ENCODE measurements at places on chromosomes 1 and 21. TPM values are rescaled to one million over a fixed set of nuclear protein-coding genes. Genes with fewer than 3 reads are reported as not detected.

DNA sequence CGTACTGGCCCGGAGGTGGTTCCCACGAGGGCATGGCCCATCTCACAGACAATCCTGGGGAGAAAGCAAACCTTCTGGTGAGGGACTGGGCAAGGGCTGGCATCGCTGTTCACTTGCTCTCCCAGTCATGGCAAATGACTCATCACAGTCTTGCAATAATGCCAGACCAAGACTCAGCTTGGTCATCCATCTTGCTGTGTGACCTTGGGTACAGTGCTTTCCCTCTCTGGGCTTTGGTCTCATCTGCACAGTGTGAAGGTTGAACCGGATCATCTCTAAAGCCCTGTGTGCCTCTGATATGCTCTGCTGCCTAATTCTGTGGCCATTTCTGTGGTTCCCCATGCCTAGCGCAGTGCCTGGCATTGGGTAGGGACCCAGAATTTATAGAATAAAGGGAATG lies 143.6 kb upstream of the CD34 start:
- peaks cover 98% of the 10 kb centered on the region for H3K36me3 ChIP-seq
- H3K4me1 ChIP-seq, result peaks cover 2% of the 10 kb centered on the region
- H3K27ac ChIP-seq, result no peak overlapping the region
- H3K27me3 ChIP-seq, result no peaks in the 10 kb centered on the region
- no peak for DNase-seq
- H3K4me3 ChIP-seq, result no peak overlapping the region

GRCh38 chr1:235246022-235246948 lies 81.7 kb downstream of the ARID4B start:
- no peak for DNase-seq
- no peak overlapping the region for H3K27ac ChIP-seq
- H3K36me3 ChIP-seq, result no peaks in the 10 kb centered on the region
- no peak overlapping the region for H3K4me3 ChIP-seq

GRCh38 chr1:188249811-188250210 lies 1421.1 kb downstream of the PLA2G4A start:
- H3K27me3 ChIP-seq, result no peaks in the 10 kb centered on the region
- no peak overlapping the region for H3K4me3 ChIP-seq
- H3K4me1 ChIP-seq, result no peaks in the 10 kb centered on the region
- no peak for DNase-seq
- H3K36me3 ChIP-seq, result no peaks in the 10 kb centered on the region

- no peak overlapping the region for H3K27ac ChIP-seq
- no peaks in the 10 kb centered on the region for H3K27me3 ChIP-seq
- H3K4me3 ChIP-seq, result no peak overlapping the region
- H3K36me3 ChIP-seq, result no peaks in the 10 kb centered on the region
- DNase-seq, result no peak
- H3K4me1 ChIP-seq, result no peaks in the 10 kb centered on the region
These were observed 11.0 kb downstream of the PRDM15 start for GRCh38 chr21:41868062-41868710.

DNA sequence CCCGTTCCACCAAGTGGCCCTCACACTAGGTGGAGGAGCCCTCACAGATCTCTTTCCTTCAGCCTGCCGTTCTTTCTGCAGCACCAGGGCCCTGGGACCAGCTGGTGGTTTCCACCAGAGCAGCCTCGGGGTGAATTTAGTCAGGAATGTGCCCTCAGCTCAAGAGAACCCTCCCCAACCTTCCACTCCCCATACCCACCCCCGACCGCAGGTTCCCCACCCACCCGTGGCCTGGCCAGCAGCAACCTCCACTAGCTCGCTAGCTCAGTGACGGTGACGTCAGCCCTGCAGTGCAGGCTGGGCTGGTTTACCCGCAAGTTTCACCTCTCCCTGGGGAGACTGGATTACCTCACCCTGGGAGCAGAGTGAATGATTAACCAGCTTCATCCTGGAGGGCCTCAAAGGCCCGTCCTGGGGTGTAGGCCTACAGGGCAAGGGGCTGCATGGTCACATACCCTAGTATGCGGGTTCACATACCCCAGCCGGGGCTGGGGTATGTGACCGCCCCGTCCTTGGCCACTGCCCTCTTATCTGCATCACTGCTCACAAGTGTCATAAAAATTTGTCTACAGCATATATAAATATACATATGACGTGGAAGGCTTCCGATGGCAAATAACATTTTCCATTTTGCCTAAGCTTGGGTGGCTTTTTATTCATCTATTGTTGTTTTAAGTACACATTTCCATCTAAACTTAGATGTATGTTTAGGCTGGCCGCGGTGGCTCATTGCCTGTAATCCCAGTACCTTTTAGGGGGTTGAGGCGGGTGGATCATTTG lies 24.5 kb downstream of the ELF3 start:
- DNase-seq, result no peak
- H3K4me3 ChIP-seq, result no peak overlapping the region
- H3K27ac ChIP-seq, result peak overlapping the region; percentile 66
- peaks cover 13% of the 10 kb centered on the region for H3K4me1 ChIP-seq

Gene CD1C
- 4.0 TPM for total RNA-seq

Measured in esophagus squamous epithelium (tissue), 5 donors.